NCI-H82 (cell line): ENCODE measurements at places on chromosomes 16 and 17.

DNA sequence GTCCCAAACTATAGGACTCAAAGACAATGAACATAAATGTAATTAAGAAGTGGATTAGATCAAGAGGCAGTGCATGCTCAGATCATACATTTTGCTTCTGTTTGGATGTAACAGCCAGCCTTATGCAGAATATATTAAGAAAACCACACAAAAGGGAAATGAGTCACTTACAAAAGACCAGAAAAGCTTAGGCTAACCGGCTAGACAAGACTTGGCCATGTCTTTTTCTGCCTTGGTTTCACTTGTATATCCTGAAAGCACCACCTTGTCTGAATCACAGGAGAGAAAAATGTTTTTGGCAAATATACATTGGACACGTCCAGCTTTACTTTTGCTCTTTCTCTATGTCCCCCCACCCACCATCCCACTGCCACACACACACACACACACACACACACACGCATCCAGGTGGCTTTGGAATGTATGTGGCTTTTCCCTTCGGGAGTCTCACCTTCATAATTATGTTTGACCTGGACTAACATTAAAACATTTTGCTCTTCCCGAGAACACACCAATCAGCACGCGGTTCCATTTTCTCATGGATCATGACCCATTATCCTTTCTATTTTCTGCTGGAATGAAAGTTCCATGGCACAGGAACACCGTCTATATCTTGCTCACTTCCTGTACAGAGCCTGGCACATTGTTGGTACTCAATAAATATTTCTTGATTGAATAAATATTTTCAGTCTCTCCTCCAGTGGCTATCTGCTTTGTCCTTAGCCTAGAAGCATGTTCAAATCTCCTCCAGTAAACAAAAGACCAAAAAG, 64.6 kb downstream of the CDK5R1 start:
- DNase-seq: no peak

DNA sequence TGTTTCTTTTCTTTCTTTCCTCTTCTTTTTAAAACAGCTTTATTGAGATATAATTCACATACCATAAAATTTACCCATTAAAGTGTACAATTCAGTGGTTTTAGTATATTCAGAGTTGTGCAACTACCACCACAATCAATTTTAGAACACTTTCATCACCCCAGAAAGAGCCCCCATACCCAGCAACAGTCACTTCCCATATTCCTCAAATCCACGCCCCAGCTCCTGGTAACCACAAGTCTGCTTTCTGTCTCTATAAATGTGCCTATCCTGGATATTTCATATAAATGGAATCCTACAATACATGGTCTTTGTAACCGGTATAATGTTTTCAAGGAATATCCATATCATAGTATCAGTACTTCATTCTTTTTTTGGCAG, 19.4 kb downstream of the RARA start:
- DNase-seq: no peak

- no peak for DNase-seq
Observed at GRCh38 chr17:80017226-80018010, 18.3 kb downstream of the TBC1D16 start.

DNA sequence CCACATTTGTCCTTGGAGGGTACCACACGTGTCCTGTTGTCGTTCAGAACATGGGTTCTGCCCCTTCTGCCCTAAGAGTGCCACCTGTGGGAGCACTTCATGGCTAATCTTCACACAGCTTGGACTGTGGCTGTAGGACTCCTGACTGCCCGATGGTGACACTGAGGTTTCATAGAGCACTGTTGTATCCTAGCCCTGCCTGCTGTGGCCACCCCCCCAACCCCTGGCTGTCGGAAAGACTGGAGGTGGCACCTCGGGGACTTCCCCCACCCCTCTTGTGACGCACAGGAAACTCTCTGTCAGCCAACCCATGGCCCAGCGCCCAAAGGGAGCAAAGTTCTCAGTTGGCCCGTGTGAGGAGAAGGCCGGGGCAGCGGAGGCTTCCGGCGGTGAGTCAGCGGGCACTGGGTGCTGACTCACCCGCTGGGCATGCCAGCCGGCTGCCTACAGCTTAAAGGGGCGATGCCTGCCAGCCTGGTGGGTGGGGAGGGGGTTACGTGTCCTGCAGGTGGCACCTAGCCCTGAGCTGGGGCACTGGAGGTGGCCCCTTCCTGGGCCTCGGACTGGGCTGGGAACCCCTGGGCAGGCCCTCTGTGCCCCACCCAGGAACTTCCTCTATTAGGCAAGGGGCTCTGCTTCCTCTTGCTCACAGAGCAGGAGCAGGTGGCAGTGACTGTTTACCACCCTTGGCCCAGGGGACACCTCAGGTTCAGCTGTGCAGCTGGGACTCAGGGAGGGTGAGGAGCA, 3.4 kb downstream of the MAP2K3 start:
- no peak for DNase-seq

DNA sequence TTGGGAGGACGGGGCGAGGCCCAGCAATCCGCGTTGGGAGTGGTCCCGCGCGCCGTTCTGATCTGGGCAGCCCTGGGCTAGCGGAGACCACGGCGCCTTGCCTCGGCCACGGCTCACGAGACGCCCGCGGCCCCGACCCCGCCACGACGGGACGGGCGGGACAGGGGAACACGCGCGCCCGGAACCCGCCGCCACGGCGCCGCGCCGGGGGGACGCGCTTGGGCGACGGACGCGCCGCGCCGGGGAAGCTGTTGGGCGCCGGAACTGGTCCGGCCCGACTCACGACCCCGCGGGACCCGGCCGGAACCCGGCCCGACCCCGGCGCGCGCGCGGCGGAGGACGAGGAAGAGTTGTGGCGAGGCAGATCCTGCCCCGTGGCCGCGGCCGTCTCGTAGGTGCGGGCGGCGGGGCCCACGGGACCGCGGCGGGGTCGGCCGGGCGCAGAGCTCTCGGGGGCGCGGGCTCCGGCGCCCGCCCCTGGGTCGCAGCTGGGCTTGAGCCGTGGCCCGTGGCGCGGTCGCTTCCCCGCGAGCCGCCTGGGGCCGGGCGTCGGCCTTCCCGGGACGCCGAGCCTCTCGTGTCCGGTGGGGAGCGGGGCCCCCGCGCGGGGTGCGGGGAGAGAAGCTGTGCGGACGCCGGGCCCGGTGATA, at the start of gene ACSF3:
ACSF3 (plus strand) TSS at position 251 of the 650 bp plus-strand sequence. CDS start 6,830 bp downstream, outside the sequence.
- DNase-seq: peak; percentile 63

GRCh38 chr17:27622986-27623385, 8.0 kb upstream of the LGALS9 start:
- no peak for DNase-seq

DNA sequence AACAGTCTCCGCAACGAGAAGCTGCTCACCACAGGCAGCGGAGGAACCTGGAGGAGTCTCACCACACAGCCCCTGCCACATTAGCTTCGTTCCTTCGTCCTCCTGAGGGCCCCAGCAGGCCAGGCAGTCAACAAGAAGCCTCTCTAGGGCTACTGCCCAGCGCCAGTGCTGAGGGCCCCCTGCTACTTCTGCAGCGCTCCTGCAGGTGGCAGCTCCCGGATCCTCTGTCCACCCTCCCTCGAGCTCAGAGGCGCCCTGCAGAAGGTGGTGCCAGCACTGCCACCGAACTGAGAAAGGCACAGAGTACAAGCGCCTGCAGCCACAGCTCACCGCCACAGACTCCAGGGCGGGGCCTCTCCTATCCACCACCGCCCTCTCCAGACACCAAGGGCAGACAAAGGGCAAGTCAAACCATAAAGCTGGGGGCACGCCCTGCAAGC, 27.3 kb downstream of the KDM8 start:
- DNase-seq: no peak

DNA sequence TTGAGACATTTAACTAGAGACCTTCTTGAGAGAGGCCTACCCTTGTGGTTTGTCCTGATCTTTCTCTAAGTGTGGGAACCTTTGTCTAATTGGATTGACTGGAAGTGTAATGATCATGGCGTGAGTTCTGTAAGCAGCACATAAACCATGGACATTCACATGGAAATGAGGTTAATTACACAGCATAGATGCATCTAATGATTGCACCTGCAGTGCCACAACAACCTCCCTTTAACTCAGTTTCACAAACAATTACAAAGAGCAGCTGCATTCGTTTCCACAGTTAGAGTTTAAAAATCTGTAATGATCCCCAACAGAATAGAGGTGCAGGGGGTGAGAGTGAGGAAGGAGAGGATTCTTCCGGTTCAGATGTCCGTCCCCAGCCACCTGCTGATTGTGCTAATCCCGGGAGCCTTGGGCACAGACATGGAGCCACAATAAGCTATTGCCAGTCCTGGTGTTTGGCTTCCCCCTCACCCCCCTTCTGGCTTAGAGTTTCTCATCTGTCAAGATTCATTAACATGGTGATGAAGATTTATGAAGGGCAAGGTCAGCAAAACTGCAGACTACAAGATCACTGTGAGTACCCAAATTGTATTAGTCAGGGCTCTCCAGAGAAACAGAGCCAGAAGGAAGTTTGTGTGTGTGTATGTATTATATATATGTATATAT, 659.2 kb upstream of the SOX9 start:
- DNase-seq: peak; percentile 41

GRCh38 chr16:31001507-31002249, 8.8 kb downstream of the STX1B start:
- no peak for DNase-seq

DNA sequence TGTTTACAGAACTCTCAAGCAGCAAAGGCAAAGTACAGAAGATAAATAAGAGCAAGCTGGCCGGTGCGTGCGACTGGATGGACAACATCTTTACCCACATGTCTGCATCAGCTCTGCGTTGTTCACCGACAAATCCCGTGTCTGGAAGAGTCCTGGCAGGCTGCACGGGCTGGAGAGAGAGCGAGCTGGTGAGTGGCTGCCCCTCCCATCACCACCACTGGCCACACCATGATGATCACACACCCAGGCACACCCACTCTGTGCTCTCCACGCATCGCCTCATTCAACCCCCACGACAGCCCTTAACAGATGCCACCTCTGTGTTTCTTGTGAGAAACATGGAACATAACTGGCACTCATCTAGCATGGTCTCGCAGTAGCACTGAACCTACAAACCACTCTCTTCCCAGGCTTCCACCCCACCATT, 59.2 kb downstream of the ANKRD11 start:
- DNase-seq: no peak

DNA sequence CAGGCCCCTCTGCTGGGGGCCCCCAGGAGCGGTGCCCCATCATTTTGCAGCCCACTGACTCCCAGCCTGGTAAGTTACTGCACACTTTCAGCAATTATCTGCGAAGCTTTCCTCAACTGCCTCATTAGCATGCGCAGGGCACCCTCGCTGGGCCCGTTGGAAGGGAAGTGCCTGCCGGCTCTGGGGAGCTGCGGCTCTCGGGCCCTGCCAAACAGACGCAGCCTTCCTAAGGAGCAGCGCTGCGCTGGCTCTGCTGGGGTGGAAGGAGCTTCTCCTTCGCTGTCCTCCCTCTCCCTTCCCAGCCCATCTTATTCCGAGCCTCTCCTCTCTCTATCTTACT, 71.0 kb downstream of the RBBP6 start:
- peak; percentile 51 for DNase-seq

GRCh38 chr17:42872251-42872965, 21.4 kb downstream of the AOC3 start:
- DNase-seq: no peak

GRCh38 chr16:73847090-73847489, 449.5 kb upstream of the PSMD7 start:
- DNase-seq: no peak

DNA sequence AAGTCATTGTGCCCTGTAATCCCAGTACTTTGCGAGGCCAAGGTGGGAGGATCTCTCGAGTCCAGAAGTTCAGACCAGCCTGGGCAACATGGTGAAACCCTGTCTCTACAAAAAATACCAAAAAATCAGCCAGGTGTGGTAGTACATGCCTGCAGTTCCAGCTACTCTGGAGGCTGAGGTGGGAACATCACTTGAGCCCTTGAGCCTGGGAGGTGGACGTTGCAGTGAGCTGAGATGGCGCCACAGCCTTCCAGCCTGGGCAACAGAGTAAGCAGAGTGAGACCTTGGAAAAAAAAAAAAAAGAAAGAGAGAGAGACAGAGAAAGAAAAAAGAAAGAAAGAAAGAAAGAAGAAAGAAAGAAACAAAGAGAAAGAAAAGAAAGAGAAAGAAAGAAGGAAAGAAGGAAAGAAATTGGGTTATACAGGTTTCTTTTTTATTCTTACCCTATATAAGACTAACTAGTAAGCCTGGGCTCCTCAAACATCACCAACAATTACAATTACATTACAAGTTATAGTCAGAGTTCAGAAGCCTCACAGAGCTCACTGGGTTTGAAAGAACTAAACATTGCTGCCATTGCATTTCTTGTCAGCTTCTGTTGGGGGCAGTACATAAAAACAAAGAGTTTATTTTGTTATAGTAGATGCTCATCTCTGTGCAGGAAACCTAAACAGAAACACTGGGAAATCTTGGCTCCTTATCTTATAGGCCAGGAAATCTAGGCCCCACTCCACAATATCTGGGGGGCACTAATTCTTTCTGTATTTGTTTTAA, 6.7 kb upstream of the ABCA9 start:
- DNase-seq: no peak

GRCh38 chr17:40056379-40057015, 2.3 kb upstream of the MED24 start:
- DNase-seq: peak; percentile 43

- DNase-seq: no peak
Observed at GRCh38 chr17:28741358-28742349, 2.2 kb upstream of the TRAF4 start.

DNA sequence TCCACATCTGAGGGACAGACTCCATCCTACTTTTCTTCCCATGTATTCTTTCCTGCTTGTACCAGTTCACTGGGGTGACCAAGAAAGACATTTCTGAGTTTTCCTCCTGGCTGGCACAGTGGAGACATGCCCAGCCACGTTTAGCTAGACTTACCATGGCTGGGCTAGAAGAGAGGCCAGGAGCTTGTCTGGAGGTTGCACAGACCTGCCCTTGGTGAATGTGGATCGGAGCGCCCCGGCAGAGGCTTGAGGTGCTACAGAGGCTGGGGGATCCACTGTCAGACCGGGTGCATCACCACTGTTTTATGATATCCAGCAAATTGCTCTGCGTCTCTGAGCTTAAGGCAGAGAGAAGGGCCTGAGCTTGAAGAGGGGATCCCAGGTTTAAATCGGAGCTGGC, 3.5 kb downstream of the IL4R start:
- DNase-seq: no peak

GRCh38 chr16:8552487-8553221, 37.7 kb downstream of the TMEM114 start:
- no peak for DNase-seq

DNA sequence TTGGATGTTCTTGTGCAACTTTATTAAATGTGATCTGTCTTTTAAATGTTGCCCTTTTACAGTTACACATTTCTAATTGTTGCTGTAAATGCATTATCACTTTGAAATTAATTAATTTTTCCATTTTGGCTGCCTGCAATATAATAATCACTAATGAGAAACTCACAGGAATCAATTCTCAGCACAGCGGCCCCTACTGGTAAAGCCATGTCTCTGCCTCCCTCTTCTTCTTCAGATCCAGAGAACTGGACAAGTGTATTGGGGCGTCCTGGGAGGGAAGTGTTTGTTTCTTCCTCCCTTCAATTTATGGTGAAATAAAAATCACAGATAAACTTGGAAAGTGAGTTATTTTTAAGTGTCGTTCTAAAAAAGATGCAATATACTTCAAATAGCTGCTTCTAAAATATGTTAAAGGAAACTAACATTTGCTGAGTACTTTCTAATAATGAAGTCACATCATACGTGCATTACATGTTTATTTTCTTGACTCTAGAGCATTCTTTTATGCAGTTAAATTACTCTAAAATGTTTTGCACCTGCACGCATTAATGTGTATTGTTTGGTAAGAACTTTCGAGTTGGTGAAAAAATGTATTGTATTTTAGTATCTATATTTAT, 338.0 kb downstream of the WWOX start:
- peak; percentile 65 for DNase-seq

- no peak for DNase-seq
Observed at GRCh38 chr16:69240331-69240730, 53.4 kb downstream of the SNTB2 start.
